ENCODE measurements at places on chromosomes 7 and 10. TPM values are rescaled to one million over a fixed set of nuclear protein-coding genes. Genes with fewer than 3 reads are reported as not detected.

Gene PRTFDC1
- 11.4 TPM for total RNA-seq

Gene TMEM236
- total RNA-seq, result 0.11 TPM

Gene FKBP6
- not detected for total RNA-seq

Gene HERPUD2
- 33.3 TPM for total RNA-seq

DNA sequence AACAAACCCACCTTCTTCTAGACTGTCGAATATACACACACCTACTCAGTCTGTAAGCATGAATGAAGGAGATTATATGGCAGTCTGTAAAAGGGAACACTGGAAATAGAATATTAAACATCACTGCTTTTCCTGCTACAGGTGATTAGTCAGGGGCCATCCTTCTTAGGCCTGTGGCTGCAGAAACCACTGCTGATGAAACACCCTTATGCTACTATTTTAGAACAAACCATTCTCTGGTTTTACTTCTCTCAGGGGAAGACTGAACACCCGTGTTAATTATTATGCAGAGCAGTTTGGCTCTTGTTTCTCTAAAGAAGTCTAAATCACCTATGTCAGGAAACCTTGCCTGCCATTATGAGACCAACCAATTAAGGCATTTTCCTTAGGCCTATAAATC is 351.1 kb upstream of the KLF6 start:
- DNase-seq, result peak; percentile 8

GRCh38 chr10:64385355-64385754 is 864.2 kb downstream of the REEP3 start:
- DNase-seq, result no peak

Gene NRG3
- not detected for total RNA-seq

GRCh38 chr10:119273413-119273812 is 66.0 kb downstream of the GRK5 start:
- DNase-seq, result no peak

Gene TFR2
- total RNA-seq, result 0.11 TPM

Gene SP8
- not detected for total RNA-seq

DNA sequence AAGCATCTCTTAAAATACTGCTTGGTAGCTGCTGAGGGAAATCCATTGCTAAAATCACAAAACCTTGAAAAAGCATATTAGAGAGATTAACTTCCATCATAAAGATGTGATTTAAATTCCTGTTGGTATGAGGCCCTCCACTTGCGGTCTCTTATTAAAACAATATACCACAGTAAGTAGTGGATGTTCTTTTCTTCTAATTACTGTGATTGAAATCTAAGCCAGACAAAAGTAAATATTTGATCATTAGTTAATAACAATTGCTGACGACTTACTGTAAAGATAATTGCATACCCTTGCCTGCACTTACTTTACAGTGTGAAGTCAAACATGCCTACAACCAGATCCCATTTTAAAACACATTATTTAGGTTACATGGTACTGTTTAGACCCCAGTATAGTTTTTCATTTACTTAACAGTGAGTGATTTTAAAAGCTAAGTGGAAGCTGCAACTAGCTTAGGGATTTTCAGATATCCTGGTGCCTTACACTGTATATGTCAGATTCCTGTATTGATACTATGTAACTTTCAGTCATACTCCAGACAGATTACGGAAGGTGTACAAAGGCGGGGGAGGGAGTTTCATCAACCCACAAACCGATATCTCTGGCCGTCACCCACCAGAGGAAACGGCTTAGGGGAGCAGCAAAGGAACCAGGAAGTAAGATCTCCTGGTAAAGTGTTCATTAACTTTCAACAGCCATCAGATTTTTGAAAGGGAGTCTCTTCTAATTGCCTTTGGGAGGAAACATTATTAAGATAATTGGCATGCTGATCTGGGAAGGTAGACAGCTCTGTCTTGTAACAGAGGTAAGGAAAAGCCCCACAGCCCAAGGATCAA is 986 bp downstream of the NRP1 start:
- DNase-seq, result peak; percentile 46

DNA sequence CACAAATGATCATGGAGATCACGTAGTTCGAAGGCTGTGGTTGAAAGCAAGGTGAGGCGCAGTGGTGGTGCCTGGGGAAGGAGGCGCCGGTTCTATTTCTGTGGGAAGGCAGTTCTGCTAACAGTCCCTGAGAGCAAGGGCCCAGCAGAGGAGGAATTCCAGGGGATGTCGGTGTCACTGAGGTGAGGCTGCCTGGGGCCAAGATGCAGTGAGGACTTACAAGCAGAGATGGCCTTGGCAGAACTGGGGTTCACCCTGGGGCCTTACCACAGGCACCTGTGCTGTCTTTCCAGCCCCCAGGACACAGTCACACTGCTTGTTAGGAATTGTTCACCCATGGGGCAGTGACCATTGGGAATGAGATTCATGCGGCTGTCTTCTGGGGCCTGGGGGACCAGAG is 26.7 kb downstream of the GBX1 start:
- DNase-seq, result no peak

Gene OR2A1
- 0.13 TPM for total RNA-seq

Gene PILRA
- not detected for total RNA-seq

Gene SLC25A28
- total RNA-seq, result 37.6 TPM

DNA sequence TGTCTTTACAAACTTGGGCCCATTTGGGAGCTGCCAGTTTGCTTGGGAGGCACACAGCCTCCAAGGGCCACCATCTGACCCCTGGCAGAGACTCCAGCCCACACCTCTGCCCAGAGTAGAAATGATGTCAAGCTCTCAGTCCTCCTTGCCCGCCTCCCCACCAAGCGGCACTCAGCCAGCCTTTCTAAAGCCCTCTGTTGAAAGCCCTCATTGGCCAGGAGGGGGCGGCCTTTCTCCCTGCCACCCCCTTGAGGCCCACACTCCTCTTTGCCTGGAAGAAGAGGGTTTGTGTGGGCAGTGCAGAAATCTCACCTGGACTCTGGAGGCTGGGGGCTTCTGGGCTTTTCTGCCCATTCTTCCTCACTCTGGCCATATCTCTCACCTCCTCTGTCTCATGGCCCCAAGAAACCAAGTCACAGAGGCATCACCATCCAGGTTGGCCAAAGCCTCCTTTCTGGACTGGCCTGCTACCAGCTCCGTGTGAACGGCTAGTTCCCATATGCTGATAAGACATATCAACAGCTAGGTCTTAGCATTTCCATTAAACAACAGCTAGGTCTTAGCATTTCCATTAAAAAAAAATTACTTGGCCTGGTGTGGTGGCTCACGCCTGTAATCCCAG is 36.1 kb downstream of the UBTD1 start:
- DNase-seq, result peak; percentile 61

Gene AKR1C4
- total RNA-seq, result not detected

Gene SPDYE5
- total RNA-seq, result not detected

Measured in GM23248 (cell line).